ENCODE measurements at places on chromosomes 1 and 21.

DNA sequence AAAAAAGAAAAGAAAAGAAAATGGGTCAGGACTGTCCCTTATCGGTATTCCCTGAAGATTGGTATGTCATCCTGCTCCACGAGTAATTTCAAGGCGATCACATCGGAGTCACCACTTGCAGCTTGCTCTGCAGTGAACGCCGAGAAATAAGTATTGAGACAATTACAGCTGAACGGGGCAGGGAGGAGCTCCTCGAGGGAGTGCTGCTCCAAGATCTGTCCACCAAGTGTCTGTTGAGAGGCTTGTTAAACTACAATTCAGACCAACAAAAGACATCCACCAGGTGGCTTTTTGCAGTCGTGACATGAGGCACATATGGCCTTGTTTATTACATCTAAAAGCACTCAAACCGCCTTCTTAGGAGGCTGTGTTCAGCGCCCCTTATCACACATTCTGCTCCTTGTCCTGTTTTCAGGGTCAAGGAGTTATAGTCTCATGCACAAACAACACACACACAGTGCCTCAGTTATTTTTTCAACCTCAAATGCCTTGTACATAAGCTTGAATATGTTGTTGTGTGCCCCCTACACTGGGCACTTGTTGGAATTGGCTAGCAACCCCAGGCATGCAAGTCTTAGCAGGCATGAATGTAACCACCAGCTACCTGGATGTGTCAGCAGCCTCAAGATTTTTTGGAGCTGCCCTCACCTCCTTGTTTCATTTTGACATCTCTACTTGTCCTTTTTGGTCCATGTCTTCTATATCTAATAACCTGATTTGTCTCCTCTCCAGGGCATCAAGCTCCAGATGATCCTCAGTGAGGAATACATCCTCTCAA is 13.0 kb upstream of the CD48 start:
- DNase-seq: no peak

DNA sequence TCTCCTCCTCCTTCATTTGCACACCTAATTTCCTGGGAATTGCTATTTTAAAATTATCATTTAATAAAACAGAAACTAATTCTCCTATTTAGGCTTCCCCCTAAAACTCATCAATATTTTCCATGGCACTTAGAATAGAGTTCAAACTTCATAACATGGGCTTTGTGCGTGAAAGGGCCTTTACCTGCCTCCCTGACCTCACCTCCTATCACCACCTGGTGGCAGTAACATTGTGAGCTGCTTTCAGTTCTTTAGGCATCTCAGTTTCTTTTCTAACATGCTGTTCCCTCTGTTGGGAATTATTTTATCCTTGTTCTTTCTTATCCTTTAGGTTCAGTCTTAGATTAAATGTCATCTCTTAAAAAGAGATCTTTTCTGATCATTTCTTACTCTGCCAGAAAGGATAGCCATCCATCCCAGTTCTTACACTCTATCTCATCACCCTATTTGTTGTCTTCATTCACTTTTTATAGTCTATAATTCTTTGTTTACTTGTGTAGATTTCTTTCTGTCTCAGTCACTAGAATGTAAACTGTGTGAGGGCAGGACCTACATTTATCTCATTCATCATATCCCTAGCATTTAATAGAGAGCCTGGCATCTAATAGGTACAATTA is 133.8 kb upstream of the KIAA1614 start:
- DNase-seq: no peak

DNA sequence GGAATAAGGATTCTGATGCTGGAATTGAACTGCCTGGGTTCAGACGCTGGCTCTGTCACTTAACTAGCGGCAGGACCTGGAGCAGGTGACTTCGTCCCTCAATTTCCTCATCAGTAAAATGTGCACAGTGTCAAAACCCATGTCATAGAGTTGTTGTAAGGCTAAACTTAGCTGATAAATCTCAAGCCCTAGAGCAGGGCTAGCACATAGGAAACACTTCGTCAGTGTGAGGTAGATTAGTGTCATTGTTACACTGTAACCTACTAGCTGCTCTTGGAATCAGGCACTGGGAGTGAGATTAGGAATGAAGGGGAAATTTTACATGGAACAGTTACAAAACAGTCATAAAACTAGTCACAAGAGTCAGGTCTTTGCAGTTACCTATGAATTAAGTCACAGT is 56.1 kb upstream of the ANGPTL1 start:
- no peak for DNase-seq

DNA sequence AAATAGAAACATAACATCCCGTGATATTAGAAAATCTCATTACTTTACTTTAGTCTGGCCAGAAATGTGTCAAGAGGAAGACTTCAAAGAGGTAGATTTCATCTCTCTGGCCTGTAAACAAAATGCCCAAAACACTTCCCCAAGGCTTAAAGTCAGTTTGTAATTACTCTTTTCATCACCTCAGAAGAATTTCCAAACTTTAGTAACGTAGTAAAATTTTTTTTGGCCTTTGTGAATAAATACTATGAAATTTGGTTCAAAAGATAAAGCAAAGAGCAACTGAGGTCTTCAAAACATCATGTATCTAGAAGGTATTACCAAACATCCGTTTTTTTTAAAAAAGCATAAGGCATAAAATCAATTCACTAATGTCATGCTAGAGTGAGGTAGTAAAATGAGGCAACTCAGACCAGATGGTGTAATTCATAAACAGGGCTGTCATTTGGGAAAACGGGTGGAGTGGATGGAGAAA is 51.4 kb downstream of the LEPR start:
- no peak for DNase-seq

DNA sequence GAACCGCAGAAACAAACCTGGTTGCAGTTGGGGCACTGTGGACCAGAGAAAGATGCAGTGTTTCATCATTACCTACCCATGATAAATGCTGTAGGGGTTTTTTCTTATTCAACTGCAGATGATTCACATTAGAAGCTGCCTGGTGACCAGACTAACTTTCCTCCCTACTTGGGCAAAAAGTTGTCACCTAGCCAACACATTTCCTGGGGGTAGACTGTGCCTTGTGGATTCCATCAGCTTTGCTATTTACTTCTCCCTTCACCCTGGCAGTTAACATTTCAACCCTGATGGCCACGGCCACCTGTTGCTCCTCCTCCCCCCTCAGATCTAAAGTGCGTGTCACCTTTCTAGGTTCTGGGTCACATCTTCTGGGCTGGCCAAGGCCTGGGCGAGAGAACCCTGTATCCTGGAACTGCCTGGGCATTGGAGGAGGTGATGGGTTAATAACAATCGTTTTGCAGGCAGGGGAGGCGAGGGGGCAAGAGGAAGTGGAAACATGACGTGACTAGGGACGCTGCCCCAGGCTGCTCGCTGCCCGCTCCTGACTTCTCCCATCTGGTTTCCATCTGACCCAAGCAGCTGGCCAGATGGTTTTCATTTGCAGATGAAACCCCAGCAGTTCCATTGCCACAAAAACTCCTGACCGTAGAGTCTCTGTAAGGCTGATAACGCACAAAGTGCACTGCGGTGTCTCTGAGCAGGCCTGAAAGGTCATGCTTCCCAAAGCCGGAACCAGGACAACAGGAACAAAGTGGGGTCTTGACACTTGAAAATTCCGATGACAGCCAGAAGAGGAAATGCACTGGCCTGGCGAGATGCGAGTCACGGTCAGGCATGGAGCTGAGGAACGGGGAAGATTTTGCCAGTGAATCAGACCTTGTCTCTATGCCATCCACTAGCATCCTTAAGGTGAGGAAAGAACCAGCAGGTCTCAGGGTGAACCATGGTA is 36.6 kb downstream of the CAPZB start:
- DNase-seq: no peak

DNA sequence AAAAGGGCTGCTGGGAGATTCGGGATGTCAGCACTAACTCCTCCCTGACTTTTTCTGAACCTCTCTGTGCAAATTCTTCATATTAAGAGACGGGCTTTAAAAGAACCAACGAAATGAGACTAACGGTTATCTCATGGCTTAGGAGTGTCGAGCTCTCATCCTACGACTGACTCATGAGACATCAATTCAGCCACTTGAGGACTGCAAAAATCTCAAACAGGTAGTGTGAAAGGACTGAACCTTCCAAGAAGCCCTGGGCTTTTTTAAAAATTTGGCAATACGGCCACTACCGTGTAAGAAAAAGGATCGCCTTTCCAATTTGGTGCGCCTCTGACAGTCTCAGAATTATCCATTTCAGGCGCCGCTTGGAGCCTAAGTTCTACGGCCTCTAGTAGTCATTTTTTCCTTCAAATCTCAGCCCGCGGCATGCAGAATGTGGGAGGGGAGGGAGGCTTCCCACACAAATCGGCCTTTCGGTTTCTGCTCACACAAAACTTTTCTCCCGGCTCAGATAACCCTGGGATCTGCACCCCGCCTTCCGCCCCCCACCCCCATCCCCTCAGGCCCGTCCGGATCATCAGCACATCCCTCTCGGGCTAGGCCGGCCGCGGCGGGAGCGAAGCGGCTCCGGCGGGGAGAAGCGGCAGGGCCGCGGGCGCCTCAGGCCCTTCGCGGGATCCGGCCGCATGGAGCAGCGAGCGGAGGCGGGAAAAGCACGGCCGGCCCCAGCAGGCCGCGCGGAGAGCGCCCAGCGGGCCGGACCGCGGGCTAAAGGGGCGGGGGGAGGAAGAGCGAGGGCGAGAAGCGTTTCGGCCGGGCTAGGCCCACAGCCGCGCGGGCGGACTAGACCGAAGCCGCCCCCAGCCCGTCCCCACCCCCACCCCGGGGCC is 618 bp downstream of the HNRNPR start:
- no peak for DNase-seq

GRCh38 chr1:199295107-199295506 is 656.3 kb downstream of the PTPRC start:
- DNase-seq: no peak

DNA sequence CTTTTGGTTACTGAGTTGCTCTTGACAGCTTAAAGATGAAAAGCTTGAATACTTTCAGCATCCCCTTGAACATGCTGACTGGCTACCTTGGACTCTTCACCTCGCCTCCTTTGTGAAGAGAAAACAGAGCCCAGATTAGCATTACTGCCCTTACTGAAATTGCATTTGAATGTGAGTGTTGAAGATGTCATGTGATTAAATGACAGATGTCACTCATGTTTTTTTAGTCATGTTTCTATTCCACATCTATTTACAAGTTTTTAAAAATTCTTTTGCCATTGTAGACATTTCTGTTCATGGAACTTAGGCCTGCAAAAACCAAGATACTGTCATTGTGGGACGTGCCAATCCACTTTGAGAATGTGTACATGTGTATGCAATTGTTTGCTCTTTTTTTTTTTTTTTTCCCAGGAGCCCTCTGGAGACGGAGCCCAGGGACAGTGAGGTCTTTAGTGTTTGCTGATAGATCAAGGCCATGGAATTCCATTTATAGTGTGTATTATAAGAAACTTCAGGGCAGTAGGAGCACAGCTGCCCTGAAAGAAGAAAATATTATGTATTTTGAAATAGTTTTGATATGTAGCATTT is 25.7 kb upstream of the IVNS1ABP start:
- DNase-seq: no peak

DNA sequence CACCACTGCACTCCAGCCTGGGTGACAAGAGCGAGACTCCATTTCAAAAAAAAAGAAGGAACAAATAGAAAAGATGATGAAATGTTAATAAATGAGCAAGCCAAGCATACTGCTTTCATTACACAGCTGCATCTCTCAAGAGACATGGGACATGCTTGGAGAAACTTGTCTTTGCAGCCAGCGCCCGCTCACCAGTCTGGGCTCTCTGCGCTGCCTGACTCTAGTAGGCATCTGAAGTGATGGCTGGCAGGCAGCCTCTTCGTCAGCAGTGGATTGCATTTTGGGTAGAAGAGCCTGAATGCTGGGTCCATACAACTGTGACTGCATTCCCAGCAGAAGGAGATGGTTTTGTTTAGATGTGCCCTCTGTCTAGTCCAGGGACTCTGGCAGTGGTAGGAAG is 48.0 kb downstream of the IL6R start:
- no peak for DNase-seq

GRCh38 chr1:41802532-41803501 is 115.9 kb downstream of the HIVEP3 start:
- peak; percentile 11 for DNase-seq

GRCh38 chr1:181541458-181541857 is 58.1 kb downstream of the CACNA1E start:
- DNase-seq: no peak

- no peak for DNase-seq
Measured at GRCh38 chr1:237279629-237280028, 237.6 kb downstream of the RYR2 start.

DNA sequence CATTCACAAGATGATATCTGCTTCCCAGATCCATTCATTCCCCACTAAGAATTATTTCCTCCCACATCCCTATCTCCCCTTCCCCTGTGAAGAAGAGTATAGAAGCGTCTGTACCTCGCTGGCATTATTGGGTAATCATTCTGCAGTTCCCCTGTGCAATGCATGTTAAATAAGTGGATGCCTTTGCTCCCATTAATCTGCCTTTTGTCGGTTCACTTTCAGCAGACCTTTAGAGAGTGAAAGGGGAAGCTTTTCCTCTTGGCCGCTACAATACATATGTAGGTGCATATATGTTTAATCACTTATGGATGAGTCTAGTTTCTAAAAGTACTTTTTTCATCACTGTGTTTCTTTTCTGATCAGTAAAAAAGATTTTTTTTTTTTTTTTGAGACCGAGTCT is 7.0 kb downstream of the CLCN6 start:
- DNase-seq: no peak

DNA sequence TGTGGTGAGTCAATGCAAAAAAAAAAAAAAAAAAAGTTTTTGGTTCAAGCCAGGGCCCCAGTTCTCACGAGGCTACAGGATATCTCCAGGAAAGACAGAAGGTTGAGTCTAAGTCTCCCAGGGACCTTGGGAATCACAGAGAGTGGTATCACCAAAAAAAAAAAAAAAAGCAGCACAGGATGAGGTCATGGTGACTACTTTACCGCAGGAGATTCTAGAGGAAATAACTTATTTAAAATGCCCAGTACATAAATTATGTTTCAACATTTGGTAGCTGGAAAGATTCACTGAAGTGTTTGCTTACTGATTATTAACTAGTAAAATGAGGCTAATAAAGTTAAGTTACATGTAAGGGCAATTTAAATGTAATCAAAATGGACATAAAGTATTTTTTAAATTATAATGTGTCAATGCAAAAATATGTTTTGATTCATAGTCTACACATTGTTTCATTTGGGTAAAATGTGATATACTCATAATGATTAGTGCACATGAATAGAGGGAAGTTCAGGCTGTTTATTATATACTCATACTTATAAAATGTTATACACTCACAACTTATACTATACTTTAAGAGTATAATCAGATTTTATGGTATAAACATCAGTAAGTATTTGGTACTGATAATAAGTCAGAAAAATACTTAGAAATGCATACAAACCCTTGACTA is 84.1 kb downstream of the PLPPR5 start:
- DNase-seq: no peak

- DNase-seq: no peak
Measured at GRCh38 chr1:183676586-183677189, 23.6 kb upstream of the APOBEC4 start.

GRCh38 chr21:14092834-14093560 is 117.8 kb downstream of the LIPI start:
- no peak for DNase-seq
